ENCODE measurements at places on chromosomes 6 and 20.

DNA sequence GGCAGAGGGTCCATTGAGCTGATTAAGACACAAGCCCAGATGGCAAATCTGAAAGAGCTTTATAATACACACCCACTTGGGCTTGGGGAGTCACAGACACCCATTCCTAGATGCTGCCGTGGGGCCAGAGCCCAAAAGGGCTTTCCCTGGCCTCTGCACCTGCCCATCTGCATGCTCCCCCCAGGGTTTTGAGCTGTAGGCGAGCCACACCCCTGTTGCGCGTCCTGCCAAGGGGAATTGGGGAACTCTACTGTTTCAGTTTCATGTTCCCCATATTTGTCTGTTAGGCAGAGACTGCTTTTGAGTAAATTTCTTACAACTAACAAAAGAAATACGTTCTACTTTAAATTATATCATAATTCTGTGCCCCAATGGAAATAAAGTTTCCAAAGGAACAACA lies 52.9 kb upstream of the FNDC1 start:
- no peak for DNase-seq

- no peak for DNase-seq
These were observed 917 bp downstream of the C6orf120 start for GRCh38 chr6:169702840-169703246.

- no peak for DNase-seq
These were observed 6.6 kb upstream of the HEBP2 start for GRCh38 chr6:138397128-138398122.

- DNase-seq = no peak
These were observed 20.5 kb upstream of the FOXQ1 start for GRCh38 chr6:1291381-1291780.

DNA sequence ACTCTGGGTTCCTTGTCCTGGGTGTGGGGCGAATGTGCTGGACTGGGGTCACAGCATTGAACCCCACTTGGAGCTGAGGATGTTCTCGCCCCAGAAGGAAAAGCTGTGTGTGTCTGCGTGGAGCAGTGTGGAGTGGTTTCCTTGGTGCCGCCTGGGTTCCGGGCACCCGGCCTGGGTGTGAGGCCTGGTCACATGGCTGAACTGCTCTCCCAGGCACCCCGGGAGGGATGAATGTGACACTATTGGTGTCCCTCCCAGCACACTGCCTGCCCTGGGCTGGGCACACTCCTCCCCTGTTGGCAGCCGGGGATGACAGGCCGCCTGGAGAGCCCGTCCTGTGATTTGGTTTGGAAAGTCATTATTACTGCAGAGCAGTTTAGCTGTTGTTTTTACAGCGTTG lies 12.3 kb downstream of the MYT1 start:
- DNase-seq = no peak

Data from endothelial cell (in vitro differentiated cells).